ENCODE measurements at places on chromosomes 1 and 21.
A peak's percentile ranks its signal among the peaks of the same experiment; 100 is the strongest.

- DNase-seq: no peak
Measured at GRCh38 chr1:222048094-222048595, 306.3 kb upstream of the DUSP10 start.

DNA sequence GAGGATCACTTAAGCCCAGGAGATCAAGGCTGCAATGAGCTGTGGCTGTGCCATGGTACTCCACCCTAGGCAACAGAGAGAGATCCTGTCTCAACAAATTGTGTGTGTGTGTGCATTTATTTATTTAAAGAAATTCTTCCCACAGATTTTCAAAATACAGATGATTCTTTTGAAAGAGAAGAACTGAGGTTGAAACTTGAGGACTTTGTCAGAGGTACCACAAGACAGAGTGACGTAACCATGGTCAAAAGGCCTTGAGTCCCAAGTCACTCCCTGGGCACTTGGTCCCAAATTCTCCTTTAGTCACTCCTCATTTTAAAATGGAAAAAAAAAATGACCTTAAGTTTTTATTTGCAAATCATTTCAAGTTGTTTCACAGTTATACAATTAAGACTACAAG is 57.4 kb downstream of the TIAM1 start:
- DNase-seq: no peak

- DNase-seq: no peak
Measured at GRCh38 chr1:6075748-6076147, 30.1 kb downstream of the KCNAB2 start.

DNA sequence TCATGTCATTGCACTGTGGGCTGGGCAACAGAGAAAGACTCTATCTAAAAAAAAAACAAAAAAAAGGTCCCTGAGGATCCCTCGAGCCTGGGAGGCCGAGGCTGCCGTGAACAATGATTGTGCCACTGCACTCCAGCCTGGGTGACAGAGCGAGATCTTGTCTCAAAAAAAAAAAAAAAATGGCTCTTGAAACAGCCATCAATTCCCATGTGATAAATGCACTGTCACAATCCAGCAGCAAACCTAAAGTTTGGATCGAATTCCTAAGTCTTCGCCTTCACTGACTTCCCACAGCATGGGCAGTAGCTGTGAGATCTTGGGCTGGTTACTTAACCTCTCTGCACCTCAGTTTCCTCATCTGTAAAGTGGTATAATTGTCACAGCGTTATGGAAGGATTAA is 43.5 kb downstream of the IGSF3 start:
- DNase-seq: no peak

DNA sequence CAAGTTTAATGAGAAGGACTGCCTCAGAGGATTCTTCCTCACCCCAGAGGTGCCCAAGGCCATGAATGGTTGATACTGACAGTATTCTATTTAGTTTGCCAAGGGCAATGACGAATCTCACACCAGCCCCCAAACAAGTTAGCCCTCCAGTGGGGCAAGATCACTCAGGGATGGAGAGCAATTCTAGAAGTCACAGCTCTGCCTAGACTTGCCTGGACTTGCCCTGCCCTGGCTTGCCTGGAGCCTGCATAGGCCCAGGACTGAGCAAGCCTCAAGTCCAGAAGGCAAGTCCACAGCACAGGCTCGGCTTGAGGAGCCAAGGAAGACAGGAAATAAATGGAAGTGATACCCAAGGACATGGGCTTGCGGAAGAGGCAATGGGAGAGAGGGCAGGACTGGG is 39.5 kb upstream of the RGS16 start:
- no peak for DNase-seq

- DNase-seq: no peak
Measured at GRCh38 chr1:61645476-61645875, 79.5 kb downstream of the TM2D1 start.

GRCh38 chr1:193358419-193358818 is 172.0 kb upstream of the B3GALT2 start:
- no peak for DNase-seq

DNA sequence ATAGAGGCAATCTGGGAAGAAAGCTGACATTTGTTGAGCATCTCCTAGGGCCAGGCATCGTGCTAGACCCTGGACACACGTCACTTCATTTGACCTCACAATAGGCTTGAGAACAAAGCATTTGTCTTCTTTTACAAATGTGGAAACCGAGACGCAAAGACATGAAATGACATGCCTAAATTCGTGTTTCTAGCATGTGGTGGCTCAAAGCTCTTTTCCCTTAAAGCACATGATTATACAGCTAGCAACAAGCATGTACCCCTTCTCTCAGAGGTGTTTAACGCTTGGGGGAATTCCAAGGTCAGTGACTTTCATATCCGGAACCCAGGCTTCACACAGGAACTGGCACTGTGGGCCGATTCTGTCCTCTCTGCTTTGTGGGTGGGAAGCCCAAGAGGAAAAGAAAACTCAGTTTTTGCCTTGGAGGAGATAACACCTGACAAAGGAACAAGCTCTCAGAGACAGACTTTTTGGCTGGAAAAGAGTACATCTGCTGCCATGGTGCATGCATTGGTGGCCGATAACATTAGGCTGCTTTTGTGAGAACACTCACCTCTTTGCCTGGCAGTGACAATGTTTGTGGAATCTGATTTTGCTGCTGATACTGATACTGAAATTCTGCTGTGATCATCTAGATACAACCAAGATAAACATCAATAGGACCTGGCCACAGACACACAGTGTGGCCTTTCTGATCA is 15.4 kb upstream of the CD2 start:
- peak; percentile 89 for DNase-seq

GRCh38 chr1:40210511-40211204 is 37.1 kb upstream of the TMCO2 start:
- no peak for DNase-seq

GRCh38 chr1:235892202-235892601 is 25.5 kb upstream of the LYST start:
- DNase-seq: no peak

DNA sequence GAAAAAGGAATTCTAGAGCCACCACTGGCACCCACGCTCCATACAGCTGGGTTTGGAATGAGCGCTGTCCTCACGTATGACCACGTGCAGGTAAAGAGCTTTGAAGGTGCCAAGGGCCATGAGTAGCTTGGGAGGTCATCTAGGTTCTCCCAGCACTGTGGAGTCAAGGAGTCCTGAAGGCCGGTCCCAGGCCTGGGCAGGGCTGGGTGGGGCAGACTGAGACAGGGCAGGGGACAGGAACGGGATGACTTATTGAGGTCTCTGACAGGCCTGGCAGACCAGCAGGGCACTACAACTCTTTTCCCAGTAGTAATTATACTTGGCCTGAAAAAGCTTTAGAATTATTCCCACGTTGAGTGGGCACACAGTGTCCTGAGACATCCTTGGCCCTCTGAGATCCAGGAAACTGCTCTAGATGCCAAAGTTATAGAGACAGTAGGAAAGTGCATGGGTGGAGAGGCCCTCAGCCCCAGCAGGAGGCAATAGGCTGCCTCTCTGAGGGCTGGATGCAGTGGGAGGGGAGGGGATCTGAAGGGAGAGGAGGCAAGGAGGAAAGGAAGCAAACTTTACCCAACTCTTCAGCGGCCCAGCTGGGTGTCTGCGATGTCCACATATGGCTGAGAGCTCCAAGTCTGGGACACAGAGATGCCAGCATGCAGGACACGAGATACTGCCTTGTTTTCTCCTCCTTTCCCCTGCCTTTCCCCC is 1.8 kb upstream of the CDA start:
- DNase-seq: no peak

GRCh38 chr1:155474146-155474545 is 88.5 kb downstream of the ASH1L start:
- no peak for DNase-seq

- no peak for DNase-seq
Measured at GRCh38 chr1:100361511-100362089, 9.3 kb downstream of the CDC14A start.

- DNase-seq: no peak
Measured at GRCh38 chr1:235710687-235711086, 61.1 kb upstream of the GNG4 start.

- no peak for DNase-seq
Measured at GRCh38 chr1:168774241-168774640, 45.2 kb upstream of the DPT start.

DNA sequence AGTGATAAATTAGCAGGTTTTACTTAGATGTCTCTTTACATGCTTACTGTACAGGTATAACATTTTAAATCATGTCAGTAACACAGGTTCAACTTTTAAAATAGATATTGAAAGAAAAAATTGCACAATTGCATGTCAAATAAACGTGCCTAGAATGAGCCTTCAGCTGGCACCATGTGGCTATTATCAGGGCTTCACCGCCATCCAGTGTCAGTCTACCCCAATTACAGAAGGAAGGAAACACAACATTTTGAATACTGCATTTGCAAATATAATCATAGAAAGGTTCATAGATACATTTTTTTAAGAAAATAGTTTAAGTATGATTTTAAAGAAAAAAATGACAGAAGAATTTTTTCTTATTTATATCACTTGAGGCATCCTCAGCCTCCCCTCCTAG is 47.5 kb upstream of the SERTAD4 start:
- DNase-seq: no peak

DNA sequence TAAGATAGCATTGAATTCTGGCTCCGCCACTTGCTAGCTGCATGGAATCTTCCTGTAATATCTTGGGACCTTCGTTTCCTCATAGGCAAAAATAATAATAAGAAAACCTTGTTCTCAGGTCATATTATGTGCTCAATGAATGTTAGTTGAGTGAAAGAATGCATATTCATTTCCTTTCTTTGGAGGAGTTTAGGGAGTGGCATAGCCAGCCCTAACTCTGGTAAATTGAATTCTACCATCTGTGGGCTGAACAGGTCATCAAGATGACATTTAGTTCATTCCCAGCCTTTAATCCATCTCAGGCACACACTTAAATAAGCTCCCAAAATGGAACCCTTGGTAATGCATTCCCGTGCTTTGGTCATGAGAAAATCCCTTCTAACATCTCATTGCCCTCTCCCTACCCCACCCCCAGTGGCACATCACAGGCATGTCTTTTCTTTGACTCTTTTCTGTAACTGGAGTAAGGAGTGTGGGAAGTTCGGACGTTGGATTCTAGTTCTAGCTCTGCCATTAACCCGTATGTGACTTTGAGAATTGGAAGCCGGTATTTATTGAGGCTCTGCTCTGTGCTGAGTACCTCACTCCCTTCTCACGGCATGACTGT is 13.2 kb upstream of the MYOG start:
- no peak for DNase-seq

GRCh38 chr1:167418391-167418790 is 99.9 kb downstream of the CD247 start:
- no peak for DNase-seq

- DNase-seq: no peak
Measured at GRCh38 chr21:36338975-36339374, 19.0 kb downstream of the MORC3 start.

GRCh38 chr1:160884579-160884978 is 401 bp downstream of the ITLN1 start:
- DNase-seq: no peak

DNA sequence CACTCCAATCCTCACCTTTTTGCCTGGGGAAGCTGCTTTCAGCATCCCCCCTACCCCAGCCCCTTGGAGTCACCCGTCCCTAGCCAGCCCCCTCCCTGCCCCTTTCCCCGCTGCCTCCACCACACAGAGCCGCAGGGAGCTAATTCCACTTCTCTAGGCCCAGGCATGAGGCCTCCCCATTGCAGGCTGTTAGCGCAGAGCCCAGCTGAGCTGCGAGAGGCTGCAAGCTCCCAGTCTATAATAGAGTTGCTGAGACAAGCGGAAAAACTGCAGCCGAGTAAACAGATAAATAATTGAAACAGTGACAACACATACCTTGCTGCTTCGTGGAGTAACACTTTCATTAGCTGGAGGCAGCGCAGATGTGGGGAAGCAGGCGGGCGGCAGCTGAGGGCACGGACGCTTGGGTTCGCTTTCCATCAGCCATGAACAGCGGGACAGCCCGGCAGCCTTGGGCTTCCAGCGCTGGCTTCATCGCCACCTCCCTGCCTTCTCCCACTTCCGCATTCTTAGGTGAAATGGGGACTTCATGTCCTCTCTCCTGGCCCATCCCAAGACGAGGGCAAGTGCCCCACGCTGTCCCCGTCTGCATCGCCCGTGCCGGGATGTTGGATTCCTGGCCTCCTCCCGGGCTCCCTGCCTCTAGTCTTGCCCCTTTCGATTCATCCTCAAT is 183.3 kb downstream of the IGSF21 start:
- DNase-seq: no peak

DNA sequence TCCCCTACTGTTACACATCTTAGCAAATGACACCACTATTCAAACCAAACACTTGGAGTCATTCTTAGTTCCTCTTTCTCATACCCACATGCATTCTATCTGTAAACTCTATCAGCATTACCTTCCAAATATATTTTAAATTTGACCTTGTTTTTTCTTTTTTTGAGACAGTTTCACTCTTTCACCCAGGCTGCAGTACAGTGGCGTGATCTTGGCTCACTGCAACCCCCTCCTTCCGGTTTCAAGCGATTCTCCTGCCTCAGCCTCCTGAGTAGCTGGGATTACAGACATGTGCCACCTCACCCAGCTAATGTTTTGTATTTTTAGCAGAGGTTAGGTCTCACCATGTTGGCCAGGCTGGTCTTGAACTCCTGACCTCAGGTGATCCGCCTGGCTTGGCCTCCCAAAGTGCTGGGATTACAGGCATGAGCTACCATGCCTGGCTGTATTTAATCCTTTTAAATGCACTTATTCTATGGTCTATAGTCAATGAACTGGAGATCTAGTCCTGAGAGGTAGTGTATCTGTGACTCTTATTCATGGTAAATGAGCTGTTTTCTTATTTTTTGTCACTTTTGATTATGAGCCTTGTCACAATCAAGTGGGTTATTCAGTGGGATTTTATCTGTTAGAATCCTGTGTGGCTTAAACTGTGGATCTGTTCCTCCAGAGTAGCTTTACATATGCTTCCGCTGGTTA is 73.1 kb downstream of the GATAD2B start:
- DNase-seq: peak; percentile 6

DNA sequence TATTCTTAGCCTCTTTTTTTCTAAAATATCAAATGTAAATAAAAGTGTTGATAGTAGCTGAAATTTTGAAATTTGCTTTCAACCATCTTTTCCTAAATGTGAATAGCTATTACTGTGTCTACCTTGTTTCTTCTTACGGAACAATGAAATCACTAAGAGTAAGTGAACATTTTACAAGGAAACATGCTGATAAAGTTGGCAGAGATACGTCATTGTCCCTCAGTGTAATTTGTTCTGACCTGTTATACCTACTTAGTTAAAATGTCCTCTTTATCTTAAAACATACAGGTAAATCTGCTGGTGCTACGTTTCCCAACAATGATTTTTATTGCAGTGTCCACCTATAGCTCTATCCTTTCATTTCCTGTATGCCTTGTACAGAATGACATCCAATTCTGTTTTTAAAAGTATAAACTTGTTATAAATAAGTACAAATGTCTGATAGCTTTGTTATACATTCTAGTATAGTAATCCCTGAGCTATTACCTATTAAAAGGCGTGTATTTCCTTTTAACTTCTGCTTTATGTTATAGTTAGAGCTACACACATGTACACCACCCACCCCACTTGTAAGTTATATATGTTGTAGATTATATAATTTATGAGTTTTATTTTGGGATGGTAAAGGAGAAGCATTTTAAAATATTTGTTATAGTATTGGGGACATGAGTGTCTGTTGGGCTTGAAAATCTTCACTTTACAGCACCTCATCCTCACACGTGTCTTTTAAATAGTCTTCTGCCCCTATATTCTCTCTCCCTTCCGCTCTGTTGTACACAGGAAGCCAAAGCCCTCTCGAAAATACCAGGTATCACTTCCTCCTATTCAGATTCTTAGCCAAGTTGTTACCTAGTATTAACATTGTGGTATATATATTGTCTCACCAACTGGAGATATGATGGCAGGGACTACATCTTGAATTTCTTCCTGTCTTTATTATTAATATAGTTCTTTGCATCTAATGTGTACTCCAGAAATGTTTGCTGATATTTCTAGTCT is 25.2 kb downstream of the LAMC1 start:
- DNase-seq: no peak

GRCh38 chr1:21901473-21901847 is 35.6 kb downstream of the HSPG2 start:
- DNase-seq: no peak

All from CD4-positive, alpha-beta T cell treated with Interleukin-12 subunit alpha and Interleukin-12 subunit beta, for 1 hour (primary cell).